Activated CD4-positive, alpha-beta T cell treated with anti-CD3 and anti-CD28 coated beads, Interleukin-2, amount 50 U/mL, for 1 hour (primary cell): ENCODE measurements at places on chromosomes 6 and 20.

GRCh38 chr20:26308961-26309360, 612.3 kb upstream of the ZNF337 start:
- no peak for DNase-seq

DNA sequence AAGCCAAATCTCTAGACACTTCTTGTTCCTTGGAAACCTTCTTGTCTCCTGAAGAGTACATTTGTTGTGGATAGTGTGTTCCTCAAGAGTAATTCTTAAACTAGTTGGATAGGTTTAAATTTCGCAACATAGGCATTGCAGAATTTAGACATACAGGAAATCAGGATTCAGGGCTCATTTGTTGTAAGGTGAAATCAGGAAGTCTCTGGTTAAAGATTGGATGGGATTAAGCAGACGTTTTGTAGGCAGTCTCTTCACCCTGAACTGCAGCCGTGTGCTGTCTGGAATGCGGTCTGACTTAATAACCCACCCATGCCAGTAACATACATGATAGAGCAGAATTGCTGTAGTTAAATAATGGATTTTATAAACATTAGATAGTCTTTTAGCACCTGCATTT, 21.7 kb downstream of the HIVEP1 start:
- DNase-seq, result no peak

DNA sequence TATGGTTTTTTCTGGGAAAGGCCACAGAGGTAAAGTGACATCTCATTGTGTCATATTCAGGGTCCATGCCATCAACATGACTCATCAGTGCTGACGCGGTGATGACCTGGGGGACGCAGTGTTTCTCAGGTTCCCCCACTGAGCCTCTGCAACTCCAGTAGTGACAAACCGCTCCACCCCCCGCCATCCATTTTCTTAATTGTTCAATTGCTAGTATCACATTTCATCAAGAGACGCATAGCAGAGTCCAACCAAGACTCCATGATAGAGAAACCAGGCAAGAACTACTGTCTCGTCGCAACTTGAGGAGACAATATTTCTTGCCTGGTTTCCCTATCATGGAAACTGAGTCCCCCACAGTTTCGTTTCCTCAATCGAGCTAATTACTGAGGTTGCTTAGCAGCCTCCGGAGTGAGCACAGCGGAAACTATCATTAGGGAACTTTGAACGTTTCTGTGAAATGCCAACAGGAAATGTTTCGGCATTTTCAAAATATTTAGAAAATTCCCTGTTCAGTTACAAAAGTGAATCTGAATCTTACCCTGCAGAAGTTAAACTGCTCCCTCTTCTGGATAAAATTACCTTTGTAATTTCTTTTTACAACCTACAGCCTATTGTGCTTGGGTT, 12.2 kb upstream of the SERPINB1 start:
- DNase-seq, result peak; percentile 65

GRCh38 chr6:49416195-49416594, 46.9 kb downstream of the MMUT start:
- no peak for DNase-seq

DNA sequence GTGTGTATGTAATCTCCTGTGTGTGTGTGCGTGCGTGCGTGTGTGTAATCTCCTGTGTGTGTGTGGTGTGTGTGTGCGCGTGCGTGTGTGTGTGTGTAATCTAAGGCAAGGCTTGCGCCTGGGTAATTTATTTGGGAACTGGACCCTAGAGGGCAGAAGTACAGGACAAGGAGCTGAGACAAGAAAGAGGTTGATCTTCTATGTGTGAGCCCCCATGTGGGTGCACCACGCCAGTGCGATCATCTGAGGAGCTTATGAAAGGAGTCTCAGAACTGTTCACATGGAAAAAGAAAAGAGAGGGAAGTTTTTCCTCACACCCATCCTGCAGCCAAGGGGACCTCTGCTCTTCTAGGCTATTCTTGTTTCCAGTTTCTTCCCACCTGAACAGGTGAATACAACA, 220.1 kb upstream of the GGTLC1 start:
- no peak for DNase-seq
